ENCODE measurements at places on chromosomes 7 and 10.

GRCh38 chr10:59997827-59998525 lies 91.6 kb upstream of the CCDC6 start:
- DNase-seq = peak; percentile 60

- no peak for DNase-seq
Measured at GRCh38 chr7:1070544-1071011, 17.3 kb upstream of the GPER1 start.

DNA sequence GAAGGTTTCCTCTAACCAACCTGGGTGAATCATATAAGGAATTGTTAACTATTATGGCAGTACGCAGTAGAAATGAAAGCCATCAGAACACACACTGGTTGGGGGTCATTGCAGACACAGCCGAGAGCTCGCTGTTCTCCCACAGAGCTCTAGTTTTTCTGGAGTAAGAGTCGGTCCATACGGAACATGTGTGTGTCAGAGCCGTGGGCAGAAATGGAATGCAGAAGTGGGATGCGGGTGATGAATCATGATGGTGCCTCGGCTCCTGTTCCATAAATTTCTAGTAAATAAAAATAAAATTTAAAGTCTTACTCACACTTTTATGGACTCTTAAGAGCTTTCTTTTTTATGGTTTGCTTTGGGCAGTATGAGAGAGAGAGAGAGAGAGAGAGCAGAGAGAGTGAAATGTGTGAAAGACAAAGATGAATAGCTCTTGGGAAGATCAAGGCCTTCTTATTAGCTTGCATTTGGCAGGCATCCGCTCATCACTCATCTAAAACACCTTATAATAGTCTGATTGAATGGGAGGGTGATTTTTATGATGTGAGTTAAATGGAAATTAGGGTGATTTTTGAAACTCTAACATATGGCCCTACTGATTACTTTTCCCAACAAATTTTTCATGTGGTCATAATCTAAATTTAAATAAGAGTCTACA lies 98.8 kb upstream of the PFKP start:
- DNase-seq = no peak

DNA sequence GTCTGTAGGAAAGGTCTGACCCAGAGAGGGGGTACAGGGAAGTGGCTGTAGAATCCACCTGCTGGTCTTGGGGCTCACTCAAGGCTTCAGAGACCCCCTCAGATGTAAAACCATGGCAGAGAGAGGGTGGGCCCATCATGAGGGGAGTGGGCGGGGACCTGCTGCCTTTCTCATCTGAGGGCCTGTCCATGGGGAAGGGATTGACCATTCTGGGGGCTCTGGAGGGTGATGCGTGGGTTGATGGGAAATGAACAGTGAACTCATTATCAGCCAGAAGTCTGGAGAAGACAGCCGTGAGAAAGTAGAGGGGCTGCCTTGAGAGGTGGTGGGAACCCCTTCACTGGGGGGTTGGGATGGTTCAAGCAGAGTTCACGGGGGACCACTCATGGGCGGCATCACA lies 66.8 kb downstream of the MINDY4 start:
- no peak for DNase-seq

- DNase-seq = no peak
Measured at GRCh38 chr10:76333326-76333725, 901.9 kb downstream of the LRMDA start.

GRCh38 chr10:104326991-104327610 lies 11.2 kb downstream of the ITPRIP start:
- DNase-seq = no peak

DNA sequence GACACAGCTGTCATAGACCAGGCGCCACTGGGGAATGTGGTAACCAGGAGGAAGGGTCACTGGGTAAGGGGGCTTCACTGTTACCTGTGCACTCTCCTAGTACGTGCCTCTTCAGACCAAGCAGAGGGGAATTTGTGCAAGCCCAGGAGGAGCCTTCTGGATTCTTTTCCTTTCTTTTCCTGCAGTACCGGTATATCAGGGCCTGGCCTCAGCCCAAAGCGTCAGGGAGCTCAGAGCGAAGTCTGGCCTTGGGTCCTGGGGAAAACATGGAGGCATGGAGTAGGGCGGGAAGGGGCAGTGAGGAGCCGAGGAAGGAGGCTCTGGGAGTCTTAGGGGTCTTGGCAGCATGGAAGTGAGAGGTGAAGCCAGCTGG lies 133.6 kb upstream of the GDF10 start:
- DNase-seq = peak; percentile 52

DNA sequence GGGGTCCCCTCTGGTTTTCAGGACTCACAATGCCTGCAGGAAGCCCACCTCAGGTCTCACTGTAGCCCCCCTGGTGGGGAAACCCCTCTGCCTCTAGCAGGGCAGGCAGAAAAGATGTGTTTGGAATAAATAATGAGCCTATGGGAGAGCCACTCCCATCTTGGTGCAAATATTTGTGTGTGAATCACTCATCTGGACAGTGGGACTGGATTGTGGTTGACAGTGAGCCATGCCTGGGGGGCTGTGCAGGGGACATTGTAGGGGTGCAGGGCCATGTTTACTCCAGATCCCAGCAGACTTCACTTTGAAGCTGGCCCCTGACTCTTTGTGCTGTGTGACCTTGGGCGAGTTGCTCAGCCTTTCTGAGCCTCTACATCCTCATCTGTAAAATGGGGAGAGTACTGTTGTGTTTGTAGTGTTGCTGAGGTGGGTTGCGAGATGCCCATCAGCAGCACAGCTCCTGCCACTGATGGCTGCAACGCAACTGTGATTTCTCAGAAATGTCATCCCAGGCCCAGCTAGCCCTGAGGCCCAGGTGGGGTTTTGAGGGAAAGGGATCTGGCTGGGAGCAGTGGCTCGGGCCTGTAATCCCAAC lies 20.7 kb downstream of the GTF2IRD1 start:
- no peak for DNase-seq

DNA sequence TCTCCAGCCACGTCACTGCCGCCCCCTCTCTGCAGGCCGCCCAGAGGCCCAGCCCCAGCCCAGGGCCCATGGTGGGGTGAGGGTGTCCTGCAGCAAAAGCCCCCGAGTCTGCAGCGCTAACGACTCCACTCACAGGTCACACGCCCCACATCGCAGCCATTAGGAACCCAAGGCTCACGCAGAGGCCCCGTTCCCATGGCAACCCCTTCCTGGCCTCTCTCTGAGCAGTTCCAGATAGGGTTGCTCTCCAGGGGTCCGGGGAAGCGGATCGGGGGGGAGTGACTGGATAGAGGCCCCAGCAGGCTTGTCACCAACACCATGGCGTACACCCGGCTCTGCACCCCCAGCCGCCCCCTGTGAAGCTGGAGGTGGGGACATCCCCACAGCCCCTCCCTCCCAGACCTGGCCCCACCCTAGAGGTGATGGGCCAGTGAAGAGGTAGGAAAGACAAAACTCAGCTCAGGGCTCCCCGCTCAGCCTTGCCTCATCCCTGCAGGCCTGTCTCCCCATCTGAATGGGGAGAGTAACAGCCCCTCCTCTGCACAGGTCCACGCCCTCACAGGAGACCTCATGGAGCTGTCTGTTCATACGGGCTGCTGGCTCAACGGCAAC lies 41.2 kb downstream of the TNRC18 start:
- peak; percentile 68 for DNase-seq

Data from muscle of leg (tissue), 16 donors.